Iris pigment epithelial cell (primary cell): ENCODE measurements at places on chromosomes 6 and 20.
A peak's percentile ranks its signal among the peaks of the same experiment; 100 is the strongest.

DNA sequence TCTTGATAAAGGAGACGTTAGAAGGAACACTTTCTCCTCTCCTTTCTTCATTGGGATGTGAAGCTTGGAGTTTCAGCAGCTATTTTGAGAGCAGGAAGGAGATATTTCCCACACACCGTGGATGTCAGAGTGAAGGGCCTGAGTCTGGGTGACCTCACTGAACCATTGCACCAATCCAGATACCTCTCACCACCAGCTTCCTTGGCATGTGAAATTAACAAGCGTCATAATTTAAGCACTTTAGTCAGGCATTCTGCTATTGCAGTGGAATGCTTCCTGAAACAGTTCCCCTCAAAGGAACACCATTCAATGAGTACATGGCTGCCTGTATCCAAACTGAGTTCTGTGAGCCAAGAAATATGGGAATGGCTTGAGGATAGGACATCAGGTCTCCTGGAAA is 83.7 kb downstream of the CHMP4B start:
- no peak for DNase-seq

DNA sequence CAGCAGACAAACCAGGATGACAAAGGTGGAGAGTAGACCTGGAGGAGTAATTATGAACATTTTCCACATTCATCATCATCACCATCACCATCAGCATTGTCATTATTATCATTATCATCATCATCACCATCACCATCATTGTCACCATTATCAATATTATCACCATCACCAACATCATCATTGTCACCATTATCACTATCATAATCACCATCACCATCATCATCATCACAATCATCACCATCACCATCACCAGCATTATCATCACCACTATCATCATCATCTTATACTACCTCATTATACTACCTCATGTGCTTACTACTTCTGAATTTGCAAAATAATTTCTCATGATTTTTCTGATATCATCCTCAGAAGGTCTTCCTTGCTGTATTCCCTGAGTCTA is 39.3 kb downstream of the FOXA2 start:
- no peak for DNase-seq

- DNase-seq = peak; percentile 15
Observed at GRCh38 chr6:34339432-34339831, 53.0 kb downstream of the NUDT3 start.

DNA sequence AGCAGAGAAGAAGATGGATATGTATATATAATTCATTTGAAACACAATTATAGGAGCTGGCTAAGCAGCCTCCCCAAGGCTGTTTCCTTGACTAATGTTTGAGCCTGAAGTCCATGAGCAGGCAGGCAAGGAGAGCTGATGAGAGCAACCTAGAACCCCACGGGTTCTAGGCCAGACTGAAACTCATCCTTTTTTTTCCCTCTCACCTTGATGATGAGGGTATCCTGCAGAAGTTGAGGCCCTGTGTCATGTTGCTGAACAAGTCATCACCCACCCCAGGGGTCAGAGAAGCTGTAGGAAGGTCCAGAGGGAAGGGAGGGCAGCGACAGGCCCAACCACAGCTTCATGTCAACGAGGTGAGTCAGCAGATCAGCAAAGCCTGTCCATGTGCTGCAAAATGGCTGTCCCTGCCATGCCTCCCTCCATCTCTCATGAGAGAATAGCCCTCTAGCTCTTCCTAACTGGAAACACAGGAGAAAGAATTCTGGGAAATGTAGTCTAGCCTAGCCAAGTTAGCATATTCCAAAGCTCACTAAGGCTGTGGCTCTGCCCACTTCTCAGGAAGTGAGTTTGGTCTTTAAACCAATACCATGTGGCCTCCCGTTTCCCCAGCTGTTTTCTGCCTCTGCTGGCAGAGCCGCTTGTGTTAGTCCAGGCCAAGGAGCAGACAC is 91.3 kb upstream of the DTNBP1 start:
- peak; percentile 28 for DNase-seq

DNA sequence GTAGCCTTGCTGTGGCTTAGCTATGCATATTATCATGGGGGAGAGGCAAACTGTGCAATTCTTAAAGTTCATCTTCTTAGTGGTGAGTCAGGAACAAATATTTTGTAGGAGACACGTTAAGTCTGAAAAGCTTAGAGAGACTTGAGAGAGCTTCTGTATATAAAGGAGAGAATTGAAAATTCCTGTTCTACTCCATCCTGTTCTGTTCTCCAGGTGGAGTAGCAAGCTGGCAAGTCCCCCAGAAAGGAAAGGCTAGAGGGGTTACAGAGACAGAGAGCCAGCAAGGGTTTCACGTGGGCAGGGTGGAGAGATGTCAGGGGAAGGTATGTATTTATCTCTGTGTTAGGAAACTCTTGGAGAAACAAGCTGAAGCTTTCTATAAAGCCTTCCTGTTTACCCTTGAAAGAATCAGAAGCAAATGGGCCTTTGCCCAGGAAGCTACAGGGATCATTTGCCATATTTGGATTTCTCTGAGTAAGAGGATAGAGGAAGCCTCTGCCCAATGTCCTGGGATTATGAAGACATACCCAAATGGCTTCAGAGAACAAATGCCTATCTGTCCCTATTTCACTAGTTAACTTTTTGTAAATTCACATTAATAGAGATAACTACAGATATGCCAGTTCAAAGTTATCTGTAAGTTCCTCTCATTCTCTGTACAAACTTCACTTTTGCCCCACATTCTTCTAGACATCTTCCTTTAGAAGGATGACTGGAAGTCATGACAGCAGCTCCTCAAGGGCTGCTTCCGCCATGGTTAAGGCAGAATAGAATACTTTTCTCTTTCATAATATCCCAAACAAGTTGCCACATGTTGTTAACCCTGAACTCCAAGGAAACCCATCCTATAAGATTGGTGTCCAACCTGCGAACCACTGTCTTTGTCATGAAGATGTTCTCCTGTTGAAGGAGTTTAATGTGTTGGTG is 126.7 kb upstream of the NEDD9 start:
- peak; percentile 63 for DNase-seq

DNA sequence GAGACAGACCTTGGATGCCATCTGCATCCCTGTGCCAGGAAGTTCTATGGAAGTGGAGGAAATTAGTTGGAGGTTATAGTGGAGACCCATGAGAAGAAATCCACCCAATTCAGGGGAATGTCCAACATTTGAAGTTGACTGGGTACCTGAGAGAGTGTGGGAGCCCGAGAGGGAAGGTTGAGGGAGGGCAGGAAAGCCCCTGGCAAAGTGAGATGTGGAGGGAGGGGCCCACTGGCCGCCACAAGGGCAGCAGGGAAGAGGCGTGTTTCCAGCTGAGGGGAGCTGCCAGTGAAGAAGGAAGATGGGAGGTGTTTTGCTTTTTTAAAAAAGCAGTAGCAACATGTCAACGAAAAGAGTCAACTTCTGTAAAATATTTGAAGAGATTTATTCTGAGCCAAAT is 16.3 kb upstream of the SERPINB9 start:
- no peak for DNase-seq

GRCh38 chr6:5512422-5512821 is 251.1 kb downstream of the FARS2 start:
- DNase-seq = no peak
